EH (cell line): ENCODE measurements at places on chromosomes 3 and 15.

- peak; percentile 49 for DNase-seq
These were observed 135.4 kb downstream of the RAB11A start for GRCh38 chr15:66004618-66005262.

DNA sequence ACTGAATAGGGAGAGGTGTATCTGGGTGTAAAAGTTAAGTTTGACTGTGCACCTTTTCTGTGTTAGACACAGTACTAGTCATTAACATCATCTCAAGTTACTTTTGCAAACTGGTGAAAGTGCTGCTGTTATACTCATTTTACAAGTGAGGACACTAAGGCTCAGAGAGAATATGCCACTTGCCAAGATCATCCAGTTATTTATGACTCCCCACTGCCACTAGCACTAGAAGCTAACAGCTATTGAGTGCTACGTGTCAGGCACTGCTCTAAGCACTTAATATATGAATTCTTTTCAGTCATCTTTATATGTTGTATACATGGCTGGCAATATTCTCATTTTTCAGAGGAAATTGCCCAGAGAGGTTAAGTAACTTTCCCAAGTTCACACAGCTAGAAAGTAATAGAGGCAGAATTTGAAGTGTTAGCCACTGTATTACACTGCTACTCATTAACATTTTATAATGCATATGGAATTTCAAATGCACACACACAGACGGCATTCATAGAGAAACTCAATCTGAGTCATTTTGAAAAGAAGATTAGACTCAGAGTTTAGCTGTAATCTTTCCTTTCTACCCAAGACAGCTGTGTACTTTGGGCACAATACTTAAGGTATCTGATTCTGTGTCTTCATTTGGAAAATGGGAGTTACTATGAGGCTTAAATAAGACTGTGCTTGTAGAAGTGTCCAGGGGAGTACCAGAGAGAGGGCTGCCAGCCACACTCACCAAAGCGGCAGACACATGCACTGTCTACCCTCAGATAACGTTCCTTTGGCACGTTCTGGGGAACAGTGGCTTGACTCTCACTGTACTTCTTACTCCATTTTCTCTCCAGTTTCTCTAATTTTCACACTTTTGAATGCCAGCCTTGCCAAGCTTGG, 1.3 kb upstream of the MASP1 start:
- DNase-seq: peak; percentile 56

DNA sequence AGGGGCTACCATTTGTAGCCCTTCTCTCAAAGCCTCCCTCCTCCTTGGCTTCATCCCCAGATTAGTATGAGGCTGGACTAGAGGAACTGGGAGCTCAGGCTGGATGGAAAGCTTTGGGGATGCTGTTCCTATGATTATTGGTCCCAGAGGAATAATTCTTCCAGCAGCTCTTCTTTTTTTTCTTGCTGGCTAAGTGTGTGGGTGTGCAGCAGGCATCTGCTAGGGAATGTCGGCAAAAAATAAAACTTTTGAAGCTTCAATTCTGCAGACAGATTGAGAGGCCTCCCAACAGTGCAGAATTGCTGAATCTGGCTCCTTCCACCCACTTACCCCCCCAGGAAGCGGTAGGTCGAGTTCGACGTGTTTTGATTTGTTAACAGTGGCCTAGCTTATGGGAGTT, 138.5 kb upstream of the ANKRD28 start:
- no peak for DNase-seq

GRCh38 chr3:129441782-129442181, 1.8 kb downstream of the IFT122 start:
- DNase-seq: peak; percentile 82

DNA sequence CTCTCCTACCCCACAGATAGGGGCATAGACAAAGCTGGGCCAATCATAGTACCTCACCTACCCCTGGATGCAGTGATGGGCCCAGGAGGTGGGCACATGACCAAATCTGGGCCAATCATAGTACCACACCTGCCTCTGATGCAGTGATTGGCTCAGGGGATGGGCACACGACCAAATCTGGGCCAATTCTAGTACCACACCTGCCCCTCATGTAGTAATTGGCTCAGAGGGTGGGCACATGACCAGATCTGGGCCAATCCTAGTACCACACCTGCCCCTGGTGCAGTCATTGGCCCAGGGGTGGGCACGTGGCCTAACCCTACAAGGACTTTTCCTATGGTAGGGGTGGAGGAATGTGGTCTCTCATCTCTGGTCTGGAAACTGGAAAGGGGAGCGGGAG, 56.9 kb upstream of the MEF2A start:
- no peak for DNase-seq

- peak; percentile 43 for DNase-seq
These were observed 24.3 kb downstream of the CCR3 start for GRCh38 chr3:46266598-46266997.

DNA sequence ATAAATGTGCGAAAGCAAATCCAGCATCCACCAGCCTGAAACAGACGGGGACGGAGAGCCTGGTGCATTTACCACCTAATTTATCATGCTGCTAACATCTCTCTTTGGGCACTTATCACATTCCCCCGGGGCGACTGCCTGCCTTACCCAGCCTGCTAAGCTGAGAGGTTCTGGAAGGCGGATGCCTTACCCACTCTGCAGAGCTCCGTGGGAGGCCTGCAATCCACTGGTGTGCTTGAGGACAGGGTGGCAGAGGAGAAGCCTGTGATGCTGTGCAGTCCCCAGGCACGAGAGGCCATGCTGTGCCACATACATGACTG, 25.5 kb downstream of the MGLL start:
- DNase-seq: no peak

DNA sequence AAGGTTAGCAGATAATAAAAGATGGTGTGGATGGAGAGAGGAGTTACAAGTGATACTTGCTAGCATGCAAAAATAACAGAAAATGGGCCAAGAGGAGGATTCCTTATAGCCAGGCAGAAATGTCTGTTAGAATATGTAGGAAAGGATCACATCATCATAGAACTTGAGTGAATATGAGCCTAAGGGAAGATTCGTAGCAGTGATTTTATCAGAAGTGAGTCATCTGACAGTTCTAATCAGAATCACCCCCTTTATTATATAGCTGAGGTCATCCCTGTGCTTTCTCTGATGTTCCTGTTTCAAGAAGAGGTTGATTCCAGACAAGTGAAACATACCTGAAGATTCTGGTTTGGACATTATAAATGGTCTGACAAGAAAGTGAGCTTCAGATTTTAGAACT, 22.9 kb downstream of the EXOG start:
- peak; percentile 87 for DNase-seq

DNA sequence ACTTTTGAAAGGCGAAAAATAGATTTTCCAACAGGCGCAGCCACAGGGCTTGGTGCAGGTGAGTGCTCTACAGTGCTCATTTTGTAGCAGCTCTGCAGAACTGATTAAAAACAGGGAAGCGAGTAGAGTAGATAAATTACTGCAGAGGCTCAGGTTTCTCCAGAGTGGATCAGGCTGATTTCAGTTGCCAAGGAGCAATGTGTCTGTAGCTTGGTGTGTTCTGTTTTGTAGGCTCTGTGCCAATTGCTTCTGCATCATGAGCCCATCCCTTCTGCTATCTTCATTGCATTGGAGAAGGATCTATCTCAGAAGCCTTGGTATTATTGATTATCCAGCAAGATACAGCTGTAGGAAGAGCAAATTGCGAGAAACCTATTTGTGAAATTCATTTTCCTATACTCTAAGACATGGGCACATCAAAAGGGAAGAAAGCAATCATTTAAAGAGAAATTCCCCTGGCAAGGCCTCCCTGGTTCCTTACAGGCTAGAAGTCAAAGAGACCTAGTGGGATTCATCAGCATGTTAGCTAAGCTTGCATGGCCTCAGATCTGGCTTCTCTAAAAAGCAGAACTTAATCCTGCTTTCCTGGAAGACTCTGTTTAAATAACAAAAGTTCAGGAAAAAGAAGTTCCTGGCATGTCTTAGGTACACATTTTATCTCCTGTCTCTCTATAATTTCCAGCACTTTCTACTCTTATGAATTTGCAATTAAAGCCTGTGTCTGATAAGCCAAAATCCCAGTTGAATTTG, 432.4 kb upstream of the ATP10A start:
- DNase-seq: no peak

DNA sequence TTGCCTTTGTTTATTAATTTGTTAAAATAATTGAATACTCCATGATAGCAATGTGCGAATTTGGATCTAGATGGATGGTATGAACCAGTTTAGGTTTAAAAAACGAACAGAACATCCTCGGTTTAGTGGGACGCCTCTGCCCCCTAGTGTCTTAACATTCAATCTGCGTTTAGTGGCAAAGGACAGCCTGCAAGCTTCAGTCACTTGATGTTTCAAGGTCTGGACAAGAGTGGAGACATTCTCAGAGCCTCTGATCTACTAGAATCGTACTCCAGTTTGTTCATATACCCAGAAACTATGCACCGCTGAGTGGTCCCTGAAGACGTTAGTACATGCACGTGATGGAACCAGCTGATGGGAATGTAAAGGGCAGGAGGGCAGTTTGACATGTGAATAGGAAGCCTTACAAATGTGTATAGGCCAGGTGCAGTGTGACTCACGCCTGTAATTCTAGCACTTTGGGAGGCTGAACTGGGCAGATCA, 17.8 kb upstream of the ATP13A4 start:
- DNase-seq: peak; percentile 69

GRCh38 chr3:139547666-139548065, 8.1 kb upstream of the RBP1 start:
- no peak for DNase-seq

DNA sequence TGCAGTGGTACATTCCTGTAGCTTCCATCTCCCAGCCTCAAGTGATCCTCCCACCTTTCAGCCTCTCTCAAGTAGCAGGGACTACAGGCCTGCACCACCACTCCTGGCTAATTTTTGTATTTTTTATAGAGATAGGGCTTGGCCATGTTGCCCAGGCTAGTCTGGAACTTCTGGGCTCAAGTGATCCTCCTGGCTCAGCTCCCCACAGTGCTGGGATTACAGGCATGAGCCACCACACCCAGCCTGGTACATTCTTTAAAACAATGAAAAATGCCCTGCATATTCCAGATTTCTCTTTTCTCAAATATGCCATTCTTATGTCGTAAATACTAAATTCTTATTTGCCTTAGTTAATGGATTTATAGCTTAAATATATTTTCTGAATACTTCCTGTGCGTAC, 581.4 kb downstream of the MECOM start:
- no peak for DNase-seq

DNA sequence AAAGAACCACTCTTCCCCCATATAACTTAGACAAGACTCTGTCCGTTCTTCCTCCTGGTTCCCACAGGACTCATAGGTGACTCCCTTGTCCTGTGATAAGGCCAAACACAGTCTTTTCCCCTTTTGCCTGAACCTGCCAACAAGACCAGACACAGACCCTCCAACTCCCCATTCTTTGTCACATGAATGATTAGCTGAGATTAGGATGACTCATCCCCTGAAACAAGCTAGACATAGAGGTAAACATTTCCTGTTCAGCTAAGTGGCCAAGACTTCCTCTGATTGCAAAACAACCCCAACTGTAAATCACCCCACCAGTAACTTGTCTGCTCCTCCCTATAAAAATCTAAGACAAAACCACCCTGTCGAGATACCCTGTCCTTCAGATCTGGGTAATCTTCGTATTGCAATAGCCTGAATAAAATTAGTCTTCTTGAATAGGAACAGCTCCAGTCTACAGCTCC, 11.4 kb upstream of the HTR3E start:
- DNase-seq: peak; percentile 15
